ENCODE measurements at places on chromosomes 4 and X. TPM values are rescaled to one million over a fixed set of nuclear protein-coding genes. Genes with fewer than 3 reads are reported as not detected.

DNA sequence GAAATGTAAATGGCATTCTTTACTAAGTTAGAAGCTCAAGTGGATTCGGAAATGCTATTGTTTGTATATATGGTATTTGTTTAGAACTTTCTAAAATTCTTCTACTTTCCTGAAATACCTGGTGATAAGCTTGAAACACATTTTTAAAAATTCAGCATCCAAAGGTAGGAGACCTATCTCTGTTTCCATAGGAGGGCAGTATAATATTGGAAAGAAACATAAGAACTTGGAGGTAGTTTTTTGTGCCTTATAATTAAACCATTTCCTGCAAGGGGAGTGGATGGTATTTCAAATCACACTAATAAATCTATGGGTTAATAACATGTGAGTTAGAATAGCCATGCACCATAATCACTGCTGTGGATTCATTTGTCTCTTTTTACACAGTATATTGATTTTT, 217.4 kb upstream of the AADAT start:
- DNase-seq: no peak

- DNase-seq: no peak
Measured at GRCh38 chr4:24980740-24981139, 50.0 kb downstream of the LGI2 start.

Gene TEX11
- not detected for total RNA-seq

DNA sequence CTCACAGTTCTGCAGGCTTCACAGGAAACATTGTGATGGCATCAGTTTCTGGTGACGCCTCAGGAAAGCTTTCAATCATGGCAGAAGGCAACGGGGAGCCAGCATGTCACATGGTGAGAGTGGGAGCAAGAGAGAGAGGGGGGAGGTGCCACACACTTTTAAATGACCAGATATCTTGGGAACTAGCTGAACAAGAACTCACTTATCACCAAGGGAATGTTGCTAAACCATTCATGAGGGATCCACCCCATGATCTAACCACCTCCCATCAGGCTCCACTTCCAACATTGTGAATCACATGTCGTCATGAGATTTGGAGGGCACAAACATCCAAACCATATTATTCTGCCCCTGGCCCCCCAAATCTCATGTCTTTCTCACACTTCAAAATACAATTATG, 43.3 kb upstream of the GPR173 start:
- no peak for DNase-seq

DNA sequence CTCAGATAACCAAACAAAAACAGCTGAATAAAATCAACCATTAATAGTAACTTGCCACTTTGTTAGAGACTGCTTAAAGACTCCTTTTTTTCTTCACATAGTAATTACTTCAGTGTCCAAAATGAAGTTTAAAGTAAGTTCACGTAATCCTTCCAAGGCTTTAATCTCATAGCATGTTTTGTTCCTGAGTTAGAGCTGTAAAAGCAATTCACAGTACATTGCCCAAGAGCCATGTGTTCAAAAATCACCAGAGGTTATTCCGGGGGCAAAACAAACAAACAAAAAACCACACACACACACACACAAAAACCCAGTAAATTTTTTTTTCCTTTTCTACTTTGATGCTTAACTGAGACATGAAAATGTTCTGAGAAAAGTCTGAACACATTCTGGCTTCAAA, 6.1 kb downstream of the GPR82 start:
- no peak for DNase-seq

DNA sequence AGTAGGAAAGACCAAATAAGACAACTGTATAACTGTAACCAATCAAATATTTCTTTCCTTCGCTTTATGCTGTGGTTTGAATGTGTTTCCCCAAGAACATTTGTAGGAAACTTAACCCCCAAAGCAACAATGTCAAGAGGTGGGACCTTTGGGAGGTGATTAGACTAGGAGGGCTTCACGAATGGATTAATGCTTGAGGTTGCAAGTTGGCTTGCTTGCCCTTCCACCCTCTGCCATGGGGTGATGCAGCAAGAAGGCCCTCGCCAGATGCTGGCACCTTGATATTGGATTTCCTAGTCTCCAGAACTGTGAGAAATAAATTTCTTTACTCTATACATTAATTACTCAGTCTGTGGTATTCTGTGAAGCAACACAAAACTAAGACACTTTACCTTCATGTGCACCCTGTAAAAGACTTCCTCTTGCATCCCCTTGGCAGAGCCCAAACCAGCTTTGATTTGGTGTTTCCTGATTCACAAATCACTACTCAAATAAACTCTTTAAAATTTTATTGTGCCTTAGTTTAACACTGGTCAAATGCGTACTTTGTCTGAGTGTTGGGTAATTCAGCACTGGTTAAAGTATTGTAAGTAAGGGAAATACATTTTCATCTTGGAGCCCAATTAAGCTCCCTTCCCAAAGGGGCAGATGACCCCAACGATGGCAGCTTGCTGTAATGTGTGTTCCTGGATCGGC, 59.9 kb downstream of the COQ2 start:
- DNase-seq: no peak

DNA sequence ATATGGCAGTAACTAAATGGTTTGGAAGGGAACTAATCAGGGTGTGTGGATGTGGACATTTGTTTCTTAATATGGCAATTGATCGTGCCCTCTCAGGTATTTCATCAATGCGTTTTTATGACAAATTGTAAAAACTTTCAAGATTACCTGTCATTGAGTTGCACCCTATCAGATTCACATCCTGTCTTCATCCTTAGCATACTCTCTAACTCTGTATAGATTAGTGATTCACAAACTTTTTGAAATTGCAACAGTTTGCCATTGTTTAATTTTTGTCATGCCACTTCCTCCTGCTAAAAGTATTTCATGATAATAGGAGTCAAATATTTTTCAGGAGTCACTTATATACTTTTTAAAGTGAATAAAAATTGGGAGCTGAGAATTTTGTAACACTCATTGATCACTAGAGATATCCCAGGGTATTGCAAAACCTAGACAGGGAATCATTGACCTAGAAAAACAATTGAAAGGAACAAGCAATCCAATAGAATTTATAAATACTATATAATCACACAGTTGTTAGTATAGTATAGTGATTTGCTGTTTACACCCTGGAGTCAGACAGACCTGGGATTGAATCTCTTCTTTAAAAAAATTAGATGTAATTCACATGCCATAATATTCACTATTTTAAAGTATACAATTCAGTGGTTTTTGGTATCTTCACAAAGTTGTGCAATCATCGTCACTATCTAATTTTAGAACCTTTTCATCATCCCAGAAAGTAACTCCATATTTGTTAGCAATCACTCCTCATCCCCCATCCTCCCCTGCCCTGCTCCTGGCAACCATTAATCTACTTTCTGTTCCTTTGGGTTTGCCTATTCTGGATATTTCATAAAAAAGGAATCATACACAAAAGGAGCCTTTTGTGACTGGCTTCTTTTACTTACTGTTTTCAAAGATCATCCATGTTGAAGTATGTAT, 8.9 kb downstream of the MID2 start:
- no peak for DNase-seq

DNA sequence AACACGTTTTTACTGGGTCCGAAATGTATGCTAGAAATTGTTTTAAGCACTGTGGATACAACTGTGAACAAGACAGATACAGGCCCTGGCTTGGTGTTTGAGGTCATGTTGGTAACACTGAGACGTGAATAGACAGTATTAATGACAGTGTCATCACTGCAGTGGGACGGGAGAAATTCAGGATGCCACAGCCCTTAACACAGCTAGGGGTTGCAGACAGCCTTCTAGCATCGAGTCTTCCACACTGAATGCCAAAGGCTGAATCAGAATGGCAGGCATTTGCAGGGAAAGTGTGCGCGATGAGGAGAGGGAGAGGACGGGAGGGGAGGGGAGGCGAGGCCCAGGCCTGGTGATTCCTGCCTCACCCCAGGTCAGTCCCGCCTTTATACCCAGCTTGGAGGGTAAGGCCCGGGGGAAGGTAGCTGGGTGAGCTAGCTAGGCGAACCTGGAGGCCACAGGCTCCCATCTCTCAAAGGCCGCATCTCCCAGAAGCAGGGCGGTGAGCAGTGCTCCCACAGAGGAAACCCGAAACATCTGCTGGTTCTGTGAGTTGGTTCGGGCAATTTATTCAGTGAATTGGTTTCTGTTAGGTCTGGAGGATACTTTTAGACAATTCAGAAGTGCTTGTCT, 44.1 kb upstream of the CLDN24 start:
- no peak for DNase-seq

- DNase-seq: no peak
Measured at GRCh38 chr4:16377887-16378286, 151.6 kb upstream of the TAPT1 start.

Gene RHOXF2
- not detected for total RNA-seq

GRCh38 chr4:54679813-54680212, 22.1 kb downstream of the KIT start:
- no peak for DNase-seq

Gene SLC4A4
- 54.9 TPM for total RNA-seq

DNA sequence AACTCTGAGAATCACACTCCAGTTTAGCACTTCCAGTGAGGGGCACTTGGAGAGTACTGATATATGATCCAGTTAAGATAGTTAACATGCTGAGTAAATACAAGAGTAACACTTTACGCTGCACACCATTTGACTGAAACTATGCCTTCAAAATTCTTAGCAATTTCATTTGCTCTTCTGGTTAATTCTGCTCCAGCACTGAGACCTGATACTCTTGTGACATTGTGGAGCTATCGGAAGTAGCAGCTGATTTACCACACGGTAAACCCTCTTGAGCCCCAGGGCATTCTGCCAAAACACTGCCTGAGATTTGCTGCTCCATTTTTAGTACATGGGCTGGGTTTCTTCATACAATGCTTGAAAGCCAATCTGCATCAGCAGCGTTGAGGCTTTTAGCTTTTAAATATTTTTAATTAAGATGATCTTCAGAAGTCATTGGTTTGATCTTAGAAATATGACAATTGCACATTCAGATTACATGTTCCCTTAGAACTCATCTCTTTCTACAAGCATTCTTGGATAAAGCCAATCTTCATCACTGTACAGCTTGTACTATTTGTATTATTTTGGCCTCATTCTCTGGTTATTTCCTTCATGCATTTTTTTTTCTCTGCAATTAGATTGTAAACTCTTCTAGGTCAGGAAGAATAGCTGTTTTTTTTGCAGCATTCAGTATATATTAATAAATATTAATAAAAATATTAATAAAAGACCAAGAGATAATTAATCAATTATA, 67.8 kb upstream of the ETNPPL start:
- peak; percentile 61 for DNase-seq

Gene RRH
- total RNA-seq: not detected

GRCh38 chr4:169142906-169143305, 127.8 kb downstream of the SH3RF1 start:
- DNase-seq: no peak

DNA sequence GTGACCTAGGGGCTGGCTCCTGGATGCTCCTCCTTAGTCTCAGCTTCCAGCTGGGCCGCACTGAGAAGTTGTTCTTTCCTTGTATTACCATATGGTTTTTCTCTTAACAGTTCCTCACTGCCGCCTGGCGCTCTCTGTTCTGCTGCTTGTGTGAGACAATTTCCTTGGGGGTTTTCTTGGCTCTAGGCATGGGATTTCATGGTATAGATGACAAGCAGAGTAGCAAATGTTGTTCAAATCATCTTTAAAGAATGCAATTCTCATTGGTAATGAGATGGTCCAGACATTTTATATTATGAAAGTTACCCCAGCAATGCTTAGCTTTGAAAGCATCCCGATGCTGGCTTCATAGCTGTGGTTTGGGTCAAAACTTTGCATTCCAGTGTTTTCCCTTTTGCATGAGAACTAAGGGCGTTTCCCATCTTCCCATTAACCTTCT, 37.6 kb downstream of the SEPTIN11 start:
- peak; percentile 89 for DNase-seq

All from stomach (tissue), 19 donors.